GM12864 (cell line): ENCODE measurements at places on chromosomes 2 and 18.

- DNase-seq: no peak
Measured at GRCh38 chr2:143588746-143589145, 459.5 kb downstream of the ARHGAP15 start.

GRCh38 chr2:207291625-207292252, 126.0 kb upstream of the KLF7 start:
- DNase-seq: no peak

DNA sequence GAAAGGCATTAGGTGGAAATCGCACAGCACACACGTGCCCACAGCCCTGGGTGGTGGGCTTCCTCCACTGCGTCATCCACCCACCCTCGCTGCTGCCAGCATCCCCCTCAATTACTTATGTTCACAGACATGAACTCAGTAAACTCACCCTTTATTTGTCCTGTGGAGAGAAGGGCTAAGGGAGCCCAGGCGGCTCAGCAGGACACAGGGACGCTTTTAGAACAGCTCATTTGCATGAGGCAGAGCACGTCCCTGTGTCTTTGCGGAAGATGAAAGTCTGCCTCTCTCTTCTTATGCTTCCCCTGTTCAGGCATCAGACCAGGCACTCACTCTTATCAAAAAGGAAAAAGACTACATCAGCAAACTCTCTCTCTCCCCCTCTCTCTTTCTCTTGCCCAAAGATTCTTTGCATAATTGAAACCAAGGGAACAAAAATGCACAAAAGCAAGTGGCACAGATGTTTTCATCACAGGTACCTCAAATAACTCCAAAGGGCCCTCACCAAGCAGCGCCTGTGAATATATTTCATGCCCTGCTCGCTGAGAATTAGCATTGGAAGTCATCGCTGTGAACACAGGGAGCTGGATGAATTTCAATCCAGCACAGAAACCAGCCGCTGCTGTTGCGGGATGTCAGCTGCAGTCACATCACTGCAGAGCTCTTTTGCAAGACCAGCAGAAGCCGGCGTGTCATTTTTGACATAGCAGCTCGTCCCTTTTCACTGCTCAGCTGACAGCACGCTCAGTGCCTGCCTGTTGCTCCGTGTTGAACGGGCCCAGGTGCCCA, 376.3 kb upstream of the MYT1L start:
- DNase-seq: no peak

DNA sequence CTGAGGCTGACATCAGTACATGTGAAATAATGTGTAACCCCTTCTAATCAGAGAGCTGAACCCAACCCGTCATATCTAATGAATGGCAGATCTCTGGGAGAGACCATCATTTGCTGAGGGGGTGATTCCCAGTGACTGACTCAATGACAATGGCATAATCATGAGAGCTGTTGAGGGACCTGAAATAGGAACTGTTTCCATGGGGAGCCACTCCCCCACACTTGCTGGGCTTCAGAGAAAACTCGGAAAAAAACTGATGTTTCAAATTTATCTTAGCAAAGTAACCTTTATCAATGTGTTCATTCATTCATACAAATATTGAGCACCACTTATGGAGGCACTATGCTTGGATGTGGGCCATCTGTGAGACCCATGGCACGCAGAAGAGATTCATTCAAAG, 93.4 kb upstream of the ZBTB14 start:
- DNase-seq: no peak

GRCh38 chr2:218832520-218832919, 917 bp upstream of the PRKAG3 start:
- no peak for DNase-seq
